T-helper 17 cell (primary cell): ENCODE measurements at places on chromosomes 6 and 20. TPM values are rescaled to one million over a fixed set of nuclear protein-coding genes. Genes with fewer than 3 reads are reported as not detected.

GRCh38 chr20:62576815-62577489 lies 65.4 kb upstream of the SLCO4A1 start:
- no peak overlapping the region for H3K4me3 ChIP-seq
- no peak overlapping the region for H3K27ac ChIP-seq
- no peak for DNase-seq
- H3K4me1 ChIP-seq = no peaks in the 10 kb centered on the region
- peaks cover 5% of the 10 kb centered on the region for H3K36me3 ChIP-seq

GRCh38 chr20:6265204-6265904 lies 142.5 kb upstream of the FERMT1 start:
- no peaks in the 10 kb centered on the region for H3K27me3 ChIP-seq
- H3K27ac ChIP-seq = no peak overlapping the region
- DNase-seq = no peak

GRCh38 chr6:118263921-118264486 lies 284.1 kb upstream of the PLN start:
- H3K4me3 ChIP-seq = no peak overlapping the region
- peaks cover 12% of the 10 kb centered on the region for H3K27me3 ChIP-seq
- no peak for DNase-seq
- H3K27ac ChIP-seq = no peak overlapping the region
- no peaks in the 10 kb centered on the region for H3K4me1 ChIP-seq

- H3K36me3 ChIP-seq = peaks cover 2% of the 10 kb centered on the region
- no peak overlapping the region for H3K27ac ChIP-seq
- H3K4me1 ChIP-seq = peaks cover 6% of the 10 kb centered on the region
- DNase-seq = no peak
- H3K27me3 ChIP-seq = peaks cover 19% of the 10 kb centered on the region
Observed at GRCh38 chr6:117351521-117351920, 74.2 kb downstream of the ROS1 start.

GRCh38 chr6:26048590-26048989 lies 38.6 kb upstream of the HFE start:
- H3K36me3 ChIP-seq = no peaks in the 10 kb centered on the region
- DNase-seq = no peak
- H3K27me3 ChIP-seq = no peaks in the 10 kb centered on the region
- no peak overlapping the region for H3K4me3 ChIP-seq
- H3K27ac ChIP-seq = no peak overlapping the region

GRCh38 chr20:60586269-60587050 lies 628.2 kb downstream of the CDH26 start:
- no peak overlapping the region for H3K27ac ChIP-seq
- no peak overlapping the region for H3K4me3 ChIP-seq
- H3K27me3 ChIP-seq = peaks cover 14% of the 10 kb centered on the region
- H3K4me1 ChIP-seq = no peaks in the 10 kb centered on the region
- no peak for DNase-seq
- H3K36me3 ChIP-seq = no peaks in the 10 kb centered on the region

NMBR gene
- total RNA-seq = not detected

ID1 gene
- 6.8 TPM for total RNA-seq

IYD gene
- total RNA-seq = not detected

TTBK1 gene
- total RNA-seq = 0.16 TPM

FAM83C gene
- not detected for total RNA-seq
